RWPE1 (cell line): ENCODE measurements at places on chromosomes 11 and 22.

- no peak for DNase-seq
Observed at GRCh38 chr11:35650006-35650405, 12.6 kb upstream of the TRIM44 start.

GRCh38 chr11:77548552-77549445 lies 41.0 kb upstream of the AQP11 start:
- no peak for DNase-seq

DNA sequence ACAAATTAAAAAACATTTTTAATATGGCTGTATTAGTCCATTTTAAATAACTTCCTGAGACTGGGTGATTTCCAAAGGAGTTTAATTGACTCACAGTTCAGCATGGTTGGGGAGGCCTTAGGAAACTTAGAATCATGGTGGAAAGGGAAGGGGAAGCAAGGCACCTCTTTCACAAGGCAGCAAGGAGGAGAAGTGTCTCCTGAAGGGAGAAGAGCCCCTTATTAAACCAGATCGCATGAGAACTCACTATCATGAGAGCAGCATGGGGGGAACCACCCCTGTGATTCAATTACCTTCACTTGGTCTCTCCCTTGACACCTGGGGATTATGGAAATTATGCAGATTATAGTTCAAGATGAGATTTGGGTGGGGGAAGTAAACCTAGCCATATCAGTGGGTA lies 488.6 kb downstream of the ETS1 start:
- no peak for DNase-seq

DNA sequence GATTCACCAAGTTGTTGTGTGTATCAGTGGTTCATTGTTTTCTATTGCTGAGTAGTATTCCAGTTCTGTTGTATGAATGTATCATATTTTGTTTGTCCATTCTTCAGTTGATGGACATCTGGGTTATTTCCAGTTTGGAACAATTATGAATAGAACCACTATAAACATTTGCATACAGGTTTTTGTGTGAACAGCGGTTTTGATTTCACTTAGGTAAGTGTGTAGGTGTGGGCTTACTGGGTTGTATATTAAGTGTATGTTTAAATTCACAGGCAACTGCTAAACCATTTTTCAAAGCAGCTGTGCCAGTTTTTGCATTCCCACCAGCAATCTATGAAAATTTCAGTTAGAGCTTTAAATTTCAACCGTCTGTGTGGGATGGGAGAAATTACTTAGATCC lies 217.8 kb downstream of the NELL1 start:
- no peak for DNase-seq

- no peak for DNase-seq
Observed at GRCh38 chr11:7635137-7635536, 38.2 kb downstream of the CYB5R2 start.

- DNase-seq, result no peak
Observed at GRCh38 chr11:78208257-78209165, 19.8 kb downstream of the USP35 start.

GRCh38 chr22:35231585-35232084 lies 25.7 kb upstream of the HMGXB4 start:
- peak; percentile 60 for DNase-seq

- no peak for DNase-seq
Observed at GRCh38 chr11:31822175-31822926, 11.2 kb upstream of the PAX6 start.

DNA sequence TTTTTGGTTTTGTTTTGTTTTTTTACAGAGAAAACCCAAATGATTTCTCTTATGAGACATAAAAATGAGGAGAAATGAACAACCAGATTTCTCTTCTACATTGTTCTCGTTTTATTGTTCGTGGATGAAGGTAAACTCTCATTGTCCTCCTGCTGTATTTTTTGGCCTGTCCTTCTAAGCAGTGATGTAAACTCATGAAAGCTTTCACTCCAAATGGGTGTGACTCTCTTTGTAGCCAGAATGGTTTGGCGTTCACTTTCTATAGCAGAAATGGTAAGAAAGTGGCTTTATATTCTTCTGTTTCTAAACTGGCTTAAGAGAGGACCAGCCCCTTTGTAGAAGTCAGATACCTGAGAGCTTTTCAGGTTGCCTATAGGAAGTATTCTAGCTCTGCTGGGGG lies 15.5 kb upstream of the BMAL1 start:
- no peak for DNase-seq

GRCh38 chr11:121452609-121453150 lies at the start of gene SORL1-AS1:
Gene SORL1-AS1 (minus strand): TSS chr11:121452967.
- peak; percentile 37 for DNase-seq

DNA sequence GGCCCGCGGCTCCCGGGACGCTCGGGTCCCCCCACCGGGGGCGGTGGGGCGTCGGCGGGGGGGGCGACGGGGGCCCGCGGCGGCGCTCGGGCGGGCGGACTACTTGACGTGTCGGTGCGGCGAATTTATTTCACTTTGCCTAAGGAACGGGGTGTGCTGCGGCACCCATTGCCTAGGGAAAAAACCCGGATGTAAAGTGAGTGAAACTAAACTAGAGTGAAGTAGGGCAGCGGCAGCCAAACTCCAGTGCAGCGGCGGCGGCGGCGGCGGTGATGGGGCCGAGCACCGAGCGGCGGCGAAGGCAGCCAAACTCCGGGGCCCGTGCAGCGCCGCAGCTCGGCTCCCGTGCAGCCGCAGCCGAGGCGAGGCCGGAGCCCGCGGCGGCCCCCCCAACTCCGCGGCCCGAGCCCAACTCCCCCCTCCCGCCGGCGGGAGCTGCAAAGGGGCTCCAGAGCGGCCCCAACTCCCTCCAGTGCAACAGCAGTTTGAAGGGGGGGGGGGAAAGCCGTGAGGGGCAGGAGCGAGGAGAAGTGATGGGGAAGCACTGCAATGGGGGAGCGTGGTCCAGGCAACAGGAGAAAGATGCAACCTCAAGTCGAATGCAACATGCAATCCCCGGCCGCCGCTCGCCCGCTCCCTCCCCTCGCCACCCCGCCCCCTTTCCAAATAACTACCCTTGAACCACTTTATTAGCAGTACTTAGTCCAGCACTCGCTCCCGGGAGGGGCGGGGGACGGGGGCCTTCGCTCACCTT lies 647 bp upstream of the PHF21A start:
- peak; percentile 63 for DNase-seq

DNA sequence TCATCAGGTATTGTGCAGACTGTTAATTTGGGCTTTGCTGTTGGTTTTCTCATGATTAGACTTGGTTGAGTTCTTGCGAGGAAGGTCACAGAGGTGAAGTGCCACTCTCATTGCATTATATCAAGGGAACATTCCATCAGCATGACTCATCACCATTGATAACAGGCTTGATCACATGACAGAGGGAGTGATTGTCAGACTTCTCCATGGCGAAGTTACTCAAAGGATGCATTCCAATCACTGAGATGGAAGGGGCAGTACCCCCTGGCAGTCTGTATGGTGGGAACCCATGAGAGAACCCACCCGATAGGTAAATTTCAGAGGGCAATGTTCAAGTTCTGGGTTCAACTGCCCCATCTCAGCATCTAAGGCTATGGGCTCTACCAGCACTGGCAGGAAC lies 19.4 kb upstream of the P2RY2 start:
- DNase-seq, result no peak

GRCh38 chr11:65089621-65090020 lies 5.6 kb downstream of the ZFPL1 start:
- DNase-seq, result no peak

- no peak for DNase-seq
Observed at GRCh38 chr11:1549338-1550330, 22.4 kb downstream of the DUSP8 start.

- DNase-seq, result no peak
Observed at GRCh38 chr11:1389932-1390568, at the start of gene BRSK2. Gene BRSK2 (plus strand): TSS chr11:1389934. CDS start chr11:1390285, 351 bp downstream.

DNA sequence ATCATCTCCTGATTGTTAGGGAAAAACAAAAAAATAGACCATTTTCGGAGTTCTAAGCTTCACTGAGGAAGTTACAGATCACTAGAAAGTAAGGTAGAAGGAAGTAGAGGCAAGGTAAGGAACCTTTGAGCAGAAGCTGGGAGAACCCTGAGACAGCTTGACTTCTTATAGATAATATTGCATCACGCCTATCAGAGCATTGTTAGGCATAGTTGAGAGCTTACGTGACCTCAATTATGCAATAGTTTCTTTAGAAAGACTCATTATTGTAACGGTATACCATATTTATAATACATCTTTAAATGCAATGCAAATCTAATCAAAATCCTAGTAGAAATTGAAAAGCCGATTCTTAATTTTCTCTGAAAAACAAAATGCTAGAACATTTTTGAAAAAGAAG lies 4.9 kb downstream of the TBRG1 start:
- DNase-seq, result no peak

GRCh38 chr11:70091638-70092037 lies 13.5 kb downstream of the ANO1 start:
- no peak for DNase-seq

DNA sequence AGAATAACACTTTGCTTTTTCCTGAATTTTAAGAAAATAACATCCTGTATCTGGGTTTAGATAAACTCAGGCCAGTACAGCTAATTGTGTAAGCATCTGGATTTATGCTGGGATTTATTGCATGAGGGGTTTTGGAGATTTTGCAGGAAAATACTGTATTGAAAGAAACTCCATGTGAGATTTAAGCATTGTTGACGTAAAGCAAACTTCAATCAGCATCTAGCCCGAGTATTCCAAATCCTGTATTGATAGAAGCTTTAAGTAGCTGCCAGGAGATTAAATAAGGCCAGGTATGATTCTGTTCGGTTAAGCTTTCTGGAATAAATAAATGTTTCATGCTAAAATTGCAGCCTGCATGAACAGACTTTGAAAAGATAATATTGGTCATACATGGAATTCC lies 36.3 kb upstream of the LYVE1 start:
- no peak for DNase-seq

- peak; percentile 57 for DNase-seq
Observed at GRCh38 chr11:130634961-130635473, 186.6 kb downstream of the ADAMTS15 start.

DNA sequence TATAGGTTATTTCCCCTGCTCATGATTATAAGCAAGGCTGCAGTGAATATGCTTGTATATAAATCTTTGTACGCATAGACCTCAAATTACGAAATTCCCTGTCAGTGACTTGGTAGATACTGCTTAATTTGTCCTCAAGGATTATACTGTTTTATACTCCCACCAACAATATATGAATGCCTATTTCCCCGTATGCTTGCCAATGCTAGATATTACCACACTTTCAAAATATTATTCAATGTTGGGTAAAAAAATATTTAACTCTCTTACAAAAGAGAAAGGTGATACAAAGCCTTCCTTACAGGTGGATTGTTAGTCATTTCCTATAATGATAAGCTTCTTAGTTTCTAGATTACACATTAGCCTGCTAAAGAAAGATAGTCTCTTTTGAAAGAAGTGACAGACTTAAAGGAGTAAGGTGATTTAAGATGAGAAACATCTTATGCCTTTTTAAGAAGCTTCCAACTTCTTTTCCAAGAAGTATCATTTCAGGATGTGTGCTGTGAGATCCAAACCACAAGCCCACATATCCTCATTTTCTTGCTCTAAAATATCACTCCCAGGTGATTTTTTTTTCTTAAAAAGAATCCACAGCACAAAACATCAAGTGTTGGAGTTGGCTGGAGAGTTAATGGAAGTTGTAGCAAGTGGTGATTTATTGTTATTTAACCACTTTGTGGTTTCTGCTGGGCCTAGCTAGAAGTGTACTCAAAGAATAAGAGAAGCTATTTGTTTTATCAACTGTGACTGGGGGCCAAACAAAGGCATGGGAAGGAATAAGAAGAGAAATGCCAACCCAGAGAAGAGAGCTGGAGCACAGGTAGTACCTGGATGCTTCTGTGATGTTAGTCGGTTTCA lies 59.2 kb downstream of the BARX2 start:
- DNase-seq, result no peak

- DNase-seq, result peak; percentile 50
Observed at GRCh38 chr11:33452836-33453624, 195.8 kb downstream of the HIPK3 start.

- DNase-seq, result no peak
Observed at GRCh38 chr11:115390441-115390840, 113.8 kb downstream of the CADM1 start.

- no peak for DNase-seq
Observed at GRCh38 chr11:4191031-4191571, 96.5 kb downstream of the RRM1 start.

DNA sequence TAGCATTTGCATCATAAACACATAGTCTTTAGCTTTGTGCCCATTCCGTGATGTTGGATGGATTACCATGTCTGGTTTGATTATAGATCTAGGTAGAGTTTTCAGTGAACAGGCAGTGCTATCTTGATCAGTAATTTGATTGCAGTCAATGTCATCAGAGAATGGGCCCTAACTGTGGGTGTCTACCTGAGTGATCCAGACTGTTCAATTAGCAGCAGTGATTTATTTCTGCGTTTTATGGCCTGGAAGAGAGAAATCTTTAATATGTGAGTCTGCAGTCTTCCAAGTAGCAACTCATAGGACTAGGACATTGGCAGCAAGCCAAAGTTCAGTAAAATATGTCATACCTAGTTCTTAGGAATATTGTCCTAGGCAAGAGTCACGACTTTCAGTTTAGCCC lies 80.3 kb downstream of the CASP12 start:
- DNase-seq, result no peak

GRCh38 chr11:20158597-20159257 lies 1.5 kb downstream of the DBX1 start:
- DNase-seq, result peak; percentile 53

- peak; percentile 25 for DNase-seq
Observed at GRCh38 chr11:107819361-107820014, 39.1 kb downstream of the SLC35F2 start.

GRCh38 chr11:115598257-115598901 lies 94.2 kb upstream of the CADM1 start:
- DNase-seq, result no peak

DNA sequence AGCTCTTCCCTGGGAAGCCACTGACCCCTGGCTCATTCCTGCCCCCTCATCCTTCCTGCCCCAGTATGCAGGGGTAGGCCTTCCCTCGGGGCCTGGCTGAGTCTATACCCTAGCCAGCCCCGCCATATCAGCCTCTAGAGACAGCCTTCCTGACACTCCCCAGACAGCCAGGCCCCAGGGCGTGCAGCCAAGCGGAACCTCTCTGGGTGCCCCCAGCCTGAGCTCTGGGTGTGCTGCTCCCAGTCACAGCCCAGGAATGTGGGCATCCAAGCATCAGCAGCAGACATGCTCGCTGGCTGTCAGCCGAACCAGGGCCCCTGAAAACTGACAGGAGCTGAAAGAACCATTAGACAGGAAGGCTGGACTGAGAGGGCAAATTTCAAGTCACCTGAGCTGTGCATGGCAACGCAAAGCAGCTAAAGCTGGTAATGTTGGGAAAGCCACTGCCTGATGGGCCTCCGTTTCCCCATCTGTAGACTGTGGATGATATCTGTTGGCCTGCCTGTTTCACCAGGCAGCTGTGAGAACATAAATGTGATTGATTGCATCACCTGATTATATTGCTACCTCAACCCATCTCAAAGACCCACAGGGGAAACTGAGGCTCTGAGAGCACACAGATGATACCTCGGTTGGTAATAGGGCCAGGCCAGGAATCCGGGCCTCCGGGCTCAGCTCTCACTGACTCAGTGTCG lies 93.2 kb downstream of the LRRC32 start:
- peak; percentile 92 for DNase-seq

GRCh38 chr11:34560511-34560910 lies 46.9 kb upstream of the ELF5 start:
- no peak for DNase-seq

- no peak for DNase-seq
Observed at GRCh38 chr11:104823657-104824056, 74.6 kb downstream of the CASP12 start.
